ENCODE measurements at places on chromosomes 6 and 20. TPM values are rescaled to one million over a fixed set of nuclear protein-coding genes. Genes with fewer than 3 reads are reported as not detected.

MAP7 gene
- total RNA-seq, result 15.5 TPM

TTK gene
- 13.5 TPM for total RNA-seq

DEF6 gene
- 9.3 TPM for total RNA-seq

PRDM1 gene
- total RNA-seq, result 1.9 TPM

RIPK1 gene
- 17.6 TPM for total RNA-seq

SLPI gene
- not detected for total RNA-seq

GRCh38 chr6:36754582-36755434 lies 57.2 kb downstream of the RAB44 start:
- peaks cover 5% of the 10 kb centered on the region for H3K27me3 ChIP-seq
- H3K36me3 ChIP-seq, result no peaks in the 10 kb centered on the region
- no peak overlapping the region for H3K27ac ChIP-seq
- H3K4me1 ChIP-seq, result peaks cover 13% of the 10 kb centered on the region

- no peak for DNase-seq
- peak overlapping the region; percentile 77 for H3K4me3 ChIP-seq
- no peak overlapping the region for H3K27ac ChIP-seq
- peaks cover 12% of the 10 kb centered on the region for H3K4me1 ChIP-seq
- peaks cover 74% of the 10 kb centered on the region for H3K27me3 ChIP-seq
Observed at GRCh38 chr6:136922685-136923006, 545 bp downstream of the SLC35D3 start.

GRCh38 chr6:78911218-78911940 lies 44.0 kb downstream of the IRAK1BP1 start:
- H3K27ac ChIP-seq, result no peak overlapping the region
- H3K4me3 ChIP-seq, result peak overlapping the region; percentile 71
- H3K27me3 ChIP-seq, result peaks cover 12% of the 10 kb centered on the region
- peaks cover 2% of the 10 kb centered on the region for H3K36me3 ChIP-seq

GRCh38 chr20:3677733-3678132 lies 4.1 kb downstream of the ADAM33 start:
- H3K4me1 ChIP-seq, result peaks cover 42% of the 10 kb centered on the region
- peak overlapping the region; percentile 87 for H3K27ac ChIP-seq
- H3K27me3 ChIP-seq, result peaks cover 56% of the 10 kb centered on the region
- peaks cover 1% of the 10 kb centered on the region for H3K36me3 ChIP-seq

GRCh38 chr20:21020659-21021471 lies 85.3 kb downstream of the LINC00237 start:
- no peak for DNase-seq
- peaks cover 12% of the 10 kb centered on the region for H3K4me1 ChIP-seq

DNA sequence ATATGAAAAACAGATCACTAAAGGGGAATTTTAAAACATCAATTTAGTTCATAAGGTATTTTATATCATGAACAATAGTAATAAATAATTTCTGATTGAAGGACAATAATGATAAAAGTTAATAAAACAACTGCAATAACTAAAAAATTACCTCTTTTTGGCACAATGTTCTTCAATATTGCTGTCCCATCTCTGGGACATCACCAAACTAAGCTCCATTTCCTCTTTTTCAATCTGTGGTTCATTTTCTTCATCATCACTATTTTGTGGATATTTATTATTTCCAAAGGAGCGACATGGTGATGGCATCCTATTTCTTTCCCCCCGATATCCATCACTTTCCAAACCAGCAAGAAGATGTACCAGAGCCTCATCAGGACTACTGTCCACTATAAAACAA lies 103.2 kb downstream of the REV3L start:
- H3K4me3 ChIP-seq, result no peak overlapping the region
- H3K27me3 ChIP-seq, result no peaks in the 10 kb centered on the region
- DNase-seq, result no peak
- H3K4me1 ChIP-seq, result no peaks in the 10 kb centered on the region
- no peak overlapping the region for H3K27ac ChIP-seq
- peaks cover 46% of the 10 kb centered on the region for H3K36me3 ChIP-seq

DNA sequence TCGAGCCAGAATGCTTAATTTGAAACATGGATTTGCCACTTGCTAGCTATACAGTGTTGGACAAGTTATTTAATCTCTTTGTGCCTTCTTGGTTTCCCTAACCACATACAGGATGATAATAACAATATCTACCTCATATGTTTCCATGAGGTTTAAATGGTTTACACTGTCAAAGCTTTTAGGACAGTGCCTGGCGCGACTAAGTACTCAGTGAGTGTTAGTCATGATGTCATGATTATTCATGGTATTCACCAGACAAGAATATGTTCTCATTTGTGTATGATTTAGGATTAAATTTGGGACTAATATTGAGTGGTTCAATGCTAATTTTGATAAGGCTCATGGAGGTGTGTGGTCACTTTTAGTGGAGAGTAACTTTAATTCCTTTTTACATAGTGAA lies 167.4 kb downstream of the EYA4 start:
- H3K4me1 ChIP-seq, result peaks cover 52% of the 10 kb centered on the region
- DNase-seq, result no peak
- no peaks in the 10 kb centered on the region for H3K27me3 ChIP-seq
- H3K4me3 ChIP-seq, result no peak overlapping the region
- peak overlapping the region; percentile 92 for H3K27ac ChIP-seq

GRCh38 chr6:46756469-46757213 lies 9.9 kb downstream of the ANKRD66 start:
- no peaks in the 10 kb centered on the region for H3K27me3 ChIP-seq
- H3K27ac ChIP-seq, result no peak overlapping the region
- H3K4me1 ChIP-seq, result no peaks in the 10 kb centered on the region
- no peak for DNase-seq
- H3K4me3 ChIP-seq, result no peak overlapping the region

GRCh38 chr6:14174996-14175395 lies 57.4 kb downstream of the CD83 start:
- no peak overlapping the region for H3K4me3 ChIP-seq
- peaks cover 4% of the 10 kb centered on the region for H3K36me3 ChIP-seq
- H3K27me3 ChIP-seq, result peaks cover 18% of the 10 kb centered on the region
- H3K27ac ChIP-seq, result no peak overlapping the region
- DNase-seq, result no peak
